Activated CD4-positive, alpha-beta T cell treated with anti-CD3 and anti-CD28 coated beads for 24 hours (primary cell): ENCODE measurements at places on chromosomes 3 and 15.

GRCh38 chr15:61044723-61045122 lies 184.4 kb downstream of the RORA start:
- no peak for DNase-seq

DNA sequence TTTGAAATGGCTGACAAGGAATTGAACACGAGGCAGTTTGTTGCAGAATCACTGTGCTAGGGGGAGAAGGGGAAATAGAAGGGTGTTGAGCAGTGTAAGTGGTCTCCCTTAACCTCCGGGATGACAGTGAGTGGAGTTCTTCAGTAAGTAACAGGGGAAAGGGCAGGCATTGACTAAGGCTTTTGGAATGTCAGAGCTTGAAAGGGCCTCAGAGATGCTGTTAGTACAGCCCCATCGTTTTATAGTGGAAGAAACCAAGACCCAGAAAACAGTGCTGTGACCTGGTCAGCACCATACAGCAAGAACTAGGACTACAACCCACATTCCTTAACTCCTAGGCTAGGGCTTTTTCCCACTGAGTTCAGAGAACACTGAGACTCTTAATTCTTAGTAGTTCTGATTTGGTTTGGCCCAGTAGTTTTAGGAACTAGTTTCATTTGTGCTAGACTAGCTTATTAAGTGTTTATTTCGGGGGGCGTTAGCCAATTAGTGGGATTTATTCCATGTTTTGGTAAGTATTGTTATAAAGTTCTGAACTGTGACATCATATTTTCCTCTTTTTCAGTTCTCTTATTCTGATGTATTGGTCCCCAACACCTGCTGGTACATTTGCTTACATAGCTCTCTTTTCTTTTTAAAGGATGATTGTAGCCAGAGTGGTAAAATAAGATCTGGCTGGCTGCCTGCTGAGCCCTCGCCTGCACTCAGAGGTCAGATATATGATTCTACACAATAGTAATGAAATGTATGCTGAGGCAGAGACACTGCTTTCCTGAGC lies 34.2 kb downstream of the RAB11A start:
- no peak for DNase-seq

DNA sequence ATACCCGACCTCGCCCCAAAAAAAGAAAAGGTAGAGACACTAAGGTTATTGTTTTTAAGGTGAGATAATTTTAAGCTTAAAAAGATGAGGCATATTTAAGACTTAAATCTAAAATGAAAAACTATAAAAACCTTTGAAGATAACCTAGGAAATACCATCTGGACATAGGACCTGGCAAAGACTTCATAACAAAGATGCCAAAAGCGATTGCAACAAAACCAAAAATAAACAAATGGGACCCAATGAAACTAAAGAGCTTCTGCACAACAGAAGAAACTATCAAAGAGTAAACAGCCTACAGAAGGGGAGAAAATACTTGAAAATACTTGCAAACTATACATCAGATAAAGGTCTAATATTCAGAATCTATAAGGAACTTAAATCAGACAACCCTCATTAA lies 80.9 kb downstream of the TMCC1 start:
- no peak for DNase-seq

GRCh38 chr15:83207660-83208366 lies at the start of gene HDGFL3:
Gene HDGFL3, minus strand, starts transcription at chr15:83207823. Its CDS starts 409 bp downstream, at chr15:83207414.
- no peak for DNase-seq

DNA sequence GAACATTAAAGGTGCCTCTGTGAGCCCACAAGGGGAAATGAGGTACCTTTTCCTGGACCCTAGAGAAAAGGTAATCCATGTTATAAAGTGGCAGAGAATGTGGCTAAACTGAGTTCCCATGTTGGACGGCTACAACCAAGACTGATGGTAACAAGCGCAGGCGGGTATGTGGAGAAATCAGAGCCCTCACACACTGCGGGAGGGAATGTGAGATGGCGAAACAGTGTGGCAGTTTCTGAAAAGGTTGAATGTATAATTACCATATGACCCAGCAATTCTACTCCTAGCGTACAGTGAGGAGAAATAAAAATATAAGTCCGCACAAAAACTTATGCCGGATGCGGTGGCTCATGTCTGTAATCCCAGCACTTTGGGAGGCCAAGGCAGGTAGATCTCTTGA lies 24.1 kb upstream of the SHISA5 start:
- DNase-seq, result no peak

DNA sequence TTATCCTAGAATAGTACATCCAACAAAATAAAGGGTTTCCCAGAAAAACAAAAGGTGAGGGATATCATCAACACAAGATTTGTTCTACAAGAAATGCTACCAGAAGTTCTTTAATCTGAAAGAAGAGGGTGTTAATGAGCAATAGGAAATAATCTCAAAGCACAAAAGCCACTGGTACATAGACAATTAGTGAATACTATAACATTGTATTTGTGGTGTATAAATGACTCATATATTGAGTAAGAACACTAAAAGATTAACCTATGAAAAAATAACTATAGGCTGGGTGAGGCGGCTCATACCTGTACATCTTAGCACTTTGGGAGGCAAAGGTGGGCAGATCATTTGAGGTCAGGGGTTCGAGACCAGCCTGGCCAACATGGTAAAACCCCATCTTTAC lies 210.2 kb upstream of the SLITRK3 start:
- no peak for DNase-seq

DNA sequence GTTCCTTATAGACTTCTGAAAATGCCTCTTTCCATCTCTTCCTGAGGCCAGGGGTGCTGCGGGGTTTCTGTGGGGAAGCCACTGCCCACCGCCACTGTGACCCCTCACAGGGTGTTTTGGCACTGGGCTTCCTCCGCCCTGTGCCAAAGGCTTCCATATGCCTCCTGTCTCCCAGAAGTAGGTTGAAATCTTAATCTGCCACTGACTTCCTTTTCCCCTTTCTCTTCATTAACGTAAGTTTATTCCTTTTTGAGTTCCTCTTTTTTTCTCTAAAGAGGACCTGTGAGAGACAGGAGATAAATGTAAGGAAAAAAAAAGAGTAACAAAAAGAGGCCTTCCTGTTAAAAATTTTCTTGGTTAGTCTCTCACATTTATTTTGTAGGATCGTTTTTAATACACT lies 220.5 kb downstream of the CTNNB1 start:
- DNase-seq, result no peak

- no peak for DNase-seq
Observed at GRCh38 chr3:63655519-63655918, 3.0 kb downstream of the SNTN start.

DNA sequence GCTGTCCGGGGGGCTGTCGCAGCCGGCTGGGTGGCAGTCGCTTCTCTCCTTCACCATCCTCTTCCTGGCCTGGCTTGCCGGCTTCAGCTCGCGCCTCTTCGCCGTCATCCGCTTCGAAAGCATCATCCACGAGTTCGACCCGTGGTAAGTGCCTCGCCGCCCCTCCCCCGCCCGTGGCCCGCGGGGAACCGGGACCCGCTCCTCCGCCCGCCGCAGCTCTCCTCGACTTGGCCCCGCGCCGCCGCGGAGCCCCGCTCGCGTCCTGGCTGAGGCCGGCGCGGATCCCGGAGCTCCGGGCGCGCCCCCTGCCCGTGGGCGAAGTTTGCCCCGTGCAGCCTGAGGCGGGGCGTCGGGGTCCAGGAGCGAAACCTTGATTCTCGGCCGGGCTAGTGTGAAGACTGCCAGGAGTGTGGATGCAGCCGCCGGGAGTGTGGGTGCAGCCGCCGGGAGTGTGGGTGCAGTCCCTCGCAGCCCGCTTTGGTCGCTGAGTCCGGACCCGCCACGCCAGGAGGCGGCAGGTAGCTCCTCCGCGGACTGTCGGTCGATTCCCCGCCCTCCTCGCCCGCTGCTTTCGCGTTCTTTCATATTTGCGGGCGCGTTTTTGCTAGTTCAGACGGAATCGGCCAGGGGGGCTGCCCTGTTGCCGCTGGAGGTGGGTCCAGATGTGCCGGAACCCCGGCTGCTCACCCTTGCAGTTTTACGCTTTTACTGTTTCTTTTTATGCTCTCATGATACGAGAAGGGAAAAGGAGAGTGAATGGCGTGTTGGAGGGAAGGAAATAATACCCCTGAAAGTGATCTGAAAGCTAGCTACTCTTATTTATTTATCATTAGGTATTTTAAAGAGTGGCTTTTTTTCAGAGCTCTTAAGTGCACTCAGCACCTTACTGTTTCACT lies 692 bp downstream of the STT3B start:
- peak; percentile 33 for DNase-seq

GRCh38 chr3:2036076-2036475 lies 62.6 kb upstream of the CNTN4 start:
- DNase-seq, result no peak

DNA sequence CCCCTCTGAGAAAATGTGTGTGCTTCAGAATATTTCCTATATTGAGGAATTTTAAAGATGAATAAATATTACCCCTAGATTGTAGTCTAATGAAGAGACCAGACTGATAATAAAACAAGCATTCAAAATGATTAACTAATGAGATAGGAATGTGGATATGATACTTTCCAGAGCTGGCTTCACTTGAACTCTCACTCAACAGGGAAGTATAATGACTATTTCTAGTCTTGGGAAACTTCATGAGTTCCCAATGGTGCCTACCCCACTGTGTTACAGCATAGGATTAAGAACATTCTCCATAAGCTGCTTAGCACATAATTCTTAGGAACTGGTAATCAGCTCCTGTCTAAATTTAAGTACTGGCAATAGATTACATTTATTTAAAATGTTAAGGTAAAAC lies 261.5 kb upstream of the ZNF385D start:
- no peak for DNase-seq

DNA sequence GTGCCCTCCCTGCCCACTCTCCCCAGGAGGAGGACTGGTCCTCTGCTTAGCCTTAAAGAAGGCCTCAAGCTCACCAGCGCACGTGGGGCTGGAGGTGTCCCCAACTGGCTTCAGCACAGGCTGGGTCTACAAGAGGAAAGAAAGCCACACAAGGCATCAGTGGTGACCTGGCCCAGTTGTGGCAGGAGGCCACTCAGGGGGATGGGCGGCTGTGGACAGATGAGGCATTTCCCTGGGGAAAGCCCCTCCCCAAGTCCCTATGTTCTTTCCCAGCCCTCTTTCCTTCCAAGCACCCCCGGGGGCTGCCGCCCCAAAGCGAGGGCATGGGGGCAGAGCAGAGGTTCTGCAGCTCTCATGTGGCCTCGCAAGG lies 155.2 kb upstream of the TLE3 start:
- DNase-seq, result no peak

- no peak for DNase-seq
Observed at GRCh38 chr3:146496726-146497125, 27.4 kb upstream of the PLSCR2 start.

DNA sequence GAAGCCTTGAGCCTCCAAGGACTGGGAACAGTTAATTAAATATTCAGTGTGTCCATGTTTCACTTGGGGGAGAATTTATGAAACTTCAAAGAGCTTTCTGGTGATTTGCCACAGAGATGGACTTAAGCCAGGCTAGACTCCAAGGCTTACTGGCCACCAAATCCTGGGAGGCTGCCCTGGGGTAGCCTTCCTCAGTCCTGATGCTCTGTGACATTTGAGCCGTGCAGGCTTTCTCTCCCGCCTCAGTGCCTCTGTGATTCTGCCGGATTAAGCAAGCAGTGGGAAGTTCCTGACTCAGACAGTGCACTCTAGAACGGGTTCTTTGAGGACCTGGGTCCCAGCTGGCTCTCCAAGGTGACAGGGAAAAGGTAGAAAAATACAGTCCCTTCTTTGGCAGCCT lies 314.7 kb upstream of the ICE2 start:
- DNase-seq, result no peak

DNA sequence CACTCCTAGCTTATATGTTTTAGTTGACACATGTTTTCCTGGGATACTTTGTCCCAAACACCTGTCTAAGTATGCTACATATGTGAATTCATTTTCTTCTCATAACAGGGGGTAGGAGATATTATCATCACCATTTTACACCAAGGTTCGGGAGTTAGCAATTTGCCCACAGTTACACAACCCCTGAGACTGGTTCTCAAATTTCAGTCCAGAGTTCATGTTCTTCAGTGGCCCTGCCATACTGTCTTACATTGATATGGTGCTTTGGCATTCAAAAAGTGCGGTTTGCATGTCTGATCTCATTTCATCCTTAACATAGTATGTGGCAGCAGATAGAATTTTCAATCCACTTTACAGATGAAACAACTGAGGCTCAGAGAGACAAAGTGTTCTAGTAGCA lies 38.4 kb downstream of the ROBO2 start:
- no peak for DNase-seq

- DNase-seq, result no peak
Observed at GRCh38 chr3:120192159-120192558, 92.9 kb downstream of the GPR156 start.

- no peak for DNase-seq
Observed at GRCh38 chr3:63387568-63387967, 109.5 kb downstream of the SYNPR start.

- DNase-seq, result no peak
Observed at GRCh38 chr15:96582473-96582872, 252.0 kb downstream of the NR2F2 start.

DNA sequence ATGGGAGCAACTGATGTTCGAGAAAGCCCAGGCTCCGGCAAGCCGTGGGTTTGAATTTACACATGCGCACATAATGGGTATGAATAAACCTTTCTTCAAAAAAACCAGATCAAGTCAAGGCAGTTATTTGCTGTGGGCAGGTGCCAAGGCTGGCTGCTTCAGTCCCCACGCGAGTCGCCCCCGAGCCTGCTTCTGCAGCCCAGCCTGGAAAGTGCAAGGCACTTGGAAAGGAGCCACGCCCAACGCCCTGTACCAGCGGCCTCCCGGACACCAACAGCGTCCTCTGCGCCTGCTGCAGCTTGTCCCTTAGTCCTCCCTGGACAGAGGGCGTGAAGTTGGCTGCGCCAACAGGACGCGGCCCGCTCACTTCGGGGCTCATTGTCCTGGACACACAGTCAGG lies 68.9 kb downstream of the KLF15 start:
- DNase-seq, result no peak

DNA sequence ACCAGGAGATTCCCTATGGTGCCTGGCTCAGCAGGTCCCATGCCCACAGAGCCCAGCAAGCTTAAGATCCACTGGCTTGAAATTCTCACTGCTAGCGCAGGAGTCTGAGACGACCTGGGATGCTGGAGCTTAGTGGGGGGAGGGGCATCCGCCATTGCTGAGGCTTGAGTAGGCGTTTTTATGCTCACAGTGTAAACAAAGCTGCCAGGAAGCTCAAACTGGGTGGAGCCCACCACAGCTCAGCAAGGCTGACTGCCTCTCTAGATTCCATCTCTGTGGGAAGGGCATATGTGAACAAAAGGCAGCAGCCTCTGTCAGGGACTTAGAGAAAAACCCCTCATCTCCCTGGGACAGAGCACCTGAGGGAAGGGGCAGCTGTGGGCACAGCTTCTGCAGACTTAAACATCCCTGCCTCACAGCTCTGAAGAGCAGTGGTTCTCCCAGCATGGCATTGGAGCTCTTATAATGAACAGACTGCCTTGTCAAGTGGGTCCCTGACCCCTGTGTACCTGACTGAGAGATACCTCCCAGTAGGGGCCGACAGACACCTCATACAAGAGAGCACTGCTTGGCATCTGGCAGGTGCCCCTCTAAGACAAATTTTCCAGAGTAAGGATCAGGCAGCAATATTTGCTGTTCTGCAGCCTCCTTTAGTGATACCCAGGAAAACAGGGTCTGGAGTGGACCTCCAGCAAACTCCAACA lies 231.5 kb upstream of the SETMAR start:
- no peak for DNase-seq

GRCh38 chr15:31280046-31280830 lies 46.4 kb upstream of the KLF13 start:
- DNase-seq, result no peak
